ENCODE measurements at places on chromosomes 7 and 10.

DNA sequence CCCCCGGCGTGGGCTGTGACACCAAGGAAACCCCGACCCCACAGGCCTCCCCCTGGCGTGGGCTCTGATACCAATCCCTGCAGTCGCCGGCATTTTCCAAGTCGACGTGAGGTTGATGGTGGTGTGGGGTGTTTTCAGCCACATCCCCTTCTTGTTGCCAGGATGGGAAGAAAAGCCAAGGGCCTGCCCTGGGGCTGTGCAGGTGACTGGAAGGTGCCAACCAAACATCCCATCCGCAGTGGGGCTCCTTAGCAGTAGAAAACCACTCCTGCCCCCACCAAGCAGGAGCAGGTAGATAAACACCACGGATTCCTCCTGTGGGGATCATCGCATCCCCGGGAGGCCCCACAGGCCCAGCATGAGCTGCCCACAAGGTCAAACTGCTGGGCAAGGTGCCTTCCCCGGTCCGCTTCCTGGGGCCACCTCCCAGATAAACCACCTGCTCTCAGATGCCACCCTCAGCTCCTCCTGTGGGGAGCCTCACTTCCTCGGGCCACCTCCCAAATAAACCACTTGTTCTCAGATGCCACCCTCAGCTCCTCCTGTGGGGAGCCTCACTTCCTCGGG is 88.5 kb upstream of the DIP2C start:
- DNase-seq: no peak

DNA sequence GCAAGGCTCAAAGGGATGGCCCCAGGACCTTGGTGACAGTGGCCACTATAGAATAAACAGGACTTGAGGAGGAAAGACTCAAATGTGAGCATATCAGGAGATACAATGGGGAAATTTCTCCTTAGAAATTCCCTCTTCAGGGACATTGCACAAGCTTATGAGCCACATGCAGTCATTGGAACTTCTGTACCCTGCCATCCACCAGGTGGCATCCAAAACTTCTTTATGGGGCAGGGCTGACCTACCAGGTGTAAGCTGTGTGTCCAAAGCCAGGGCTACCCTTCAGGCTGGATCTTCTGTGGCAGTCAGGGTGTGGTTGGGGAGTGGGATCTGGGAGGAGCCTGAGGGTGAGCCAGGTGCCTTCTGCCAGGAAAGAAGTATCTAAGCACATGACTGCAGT is 36.6 kb upstream of the LRRC18 start:
- DNase-seq: no peak

GRCh38 chr10:12350925-12351324 is 1.6 kb downstream of the CAMK1D start:
- DNase-seq: no peak

- DNase-seq: no peak
Measured at GRCh38 chr7:39365751-39366295, 200.4 kb upstream of the YAE1 start.

DNA sequence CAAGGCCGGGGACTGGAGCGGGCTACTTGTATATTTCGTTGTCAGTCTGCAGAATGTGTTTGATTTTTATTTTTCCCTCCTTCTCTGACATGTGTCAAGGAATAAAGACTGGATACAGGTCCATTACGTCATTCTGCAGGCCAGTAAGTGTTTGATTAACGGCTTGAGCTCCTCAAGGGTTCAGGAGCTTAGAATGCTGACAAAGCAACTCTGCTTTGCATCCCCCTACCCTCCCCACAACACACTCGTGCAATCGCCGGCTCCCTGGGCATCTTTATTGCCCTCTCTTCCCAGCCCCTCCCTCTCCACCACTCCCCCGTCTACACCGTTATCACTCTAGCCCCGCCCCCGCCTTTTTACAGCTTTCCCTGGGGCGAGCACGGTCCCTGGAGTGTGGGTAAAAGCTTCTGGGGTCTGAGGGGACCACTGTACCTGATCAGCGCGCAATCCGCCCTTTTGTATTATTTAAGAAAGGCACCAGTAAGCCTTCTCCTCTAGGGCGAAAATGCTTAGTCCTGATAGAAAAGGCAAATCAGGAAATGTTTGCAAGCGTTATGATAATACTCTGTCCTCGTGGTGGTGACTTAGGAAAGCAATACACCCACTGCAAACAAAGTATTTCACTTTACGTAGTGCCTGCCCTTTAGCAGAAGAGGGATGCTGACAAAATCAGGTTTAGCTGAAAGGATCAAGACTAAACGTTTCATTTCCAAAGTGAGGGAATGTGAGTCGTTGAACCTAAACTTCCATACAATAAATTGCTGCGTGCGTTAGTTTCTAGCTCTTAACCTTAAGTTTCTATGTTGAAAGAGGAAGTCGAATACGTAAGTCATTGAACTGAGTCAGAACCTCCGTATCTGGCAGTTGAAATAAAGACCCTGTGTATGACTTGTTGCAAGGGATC is 1.4 kb upstream of the CREB5 start:
- DNase-seq: no peak

DNA sequence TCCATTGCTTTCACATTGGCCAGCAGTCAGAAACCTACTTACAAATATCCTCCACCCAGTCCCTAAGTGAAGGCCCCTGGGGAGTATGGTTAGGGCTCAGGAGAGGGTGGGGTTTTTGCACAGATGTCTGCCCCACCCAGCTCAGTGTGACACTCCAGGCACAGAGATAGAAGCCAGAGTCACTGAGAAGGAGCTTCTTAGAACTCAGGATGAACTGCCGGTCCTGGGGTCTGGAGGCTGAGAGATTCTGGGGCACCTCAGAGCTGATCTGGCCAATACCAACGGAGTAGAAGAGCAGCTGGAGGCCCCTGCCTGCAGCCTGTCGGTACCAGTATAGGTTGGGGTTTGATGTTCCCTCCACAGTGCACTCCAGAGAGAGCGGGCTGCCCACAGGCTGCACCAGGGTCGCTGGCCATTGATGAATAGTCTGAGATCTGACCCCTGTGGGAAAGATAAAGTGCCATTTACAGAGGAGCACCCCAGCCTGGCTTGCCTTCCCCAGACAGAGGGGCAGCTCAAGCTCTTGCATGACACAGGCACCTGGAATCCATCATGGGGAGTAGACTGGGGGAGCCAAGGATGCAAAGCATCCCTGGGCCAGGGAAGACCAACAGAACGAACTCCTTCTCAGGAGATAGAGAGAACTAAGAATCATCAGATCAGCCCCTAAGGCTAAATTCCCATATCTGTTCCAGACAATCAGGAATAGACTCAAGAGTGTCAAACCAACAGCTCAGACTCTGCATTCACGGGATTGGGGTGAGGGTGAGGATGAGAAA is 41.9 kb downstream of the PRSS2 start:
- DNase-seq: no peak

DNA sequence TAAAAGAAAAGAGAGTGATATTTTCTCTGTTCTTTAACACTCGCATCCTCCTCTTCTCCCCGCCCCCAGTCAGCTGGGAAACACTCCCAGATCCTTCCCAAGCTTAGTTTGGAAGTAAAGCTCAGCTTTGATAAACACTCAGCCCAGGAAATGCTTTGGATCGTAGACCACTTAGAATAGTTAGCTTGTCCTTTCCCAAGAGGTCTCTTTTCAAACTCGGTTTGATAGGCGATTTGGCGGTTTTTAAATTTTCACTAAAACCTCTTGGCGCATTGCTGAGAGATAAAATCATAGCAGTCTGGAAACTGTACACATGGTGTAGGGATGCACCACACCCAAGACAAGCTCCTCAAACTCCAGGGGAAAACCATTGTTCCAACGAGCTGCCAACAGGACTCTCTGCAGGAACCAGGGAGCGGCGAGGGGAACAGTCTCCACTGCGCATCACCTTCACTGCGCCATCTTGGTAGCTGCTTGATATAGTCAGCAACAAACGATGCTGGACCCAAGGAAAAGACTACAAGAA is 22.3 kb downstream of the SMURF1 start:
- DNase-seq: no peak

- no peak for DNase-seq
Measured at GRCh38 chr10:43943818-43944360, 295.2 kb upstream of the ZNF32 start.

DNA sequence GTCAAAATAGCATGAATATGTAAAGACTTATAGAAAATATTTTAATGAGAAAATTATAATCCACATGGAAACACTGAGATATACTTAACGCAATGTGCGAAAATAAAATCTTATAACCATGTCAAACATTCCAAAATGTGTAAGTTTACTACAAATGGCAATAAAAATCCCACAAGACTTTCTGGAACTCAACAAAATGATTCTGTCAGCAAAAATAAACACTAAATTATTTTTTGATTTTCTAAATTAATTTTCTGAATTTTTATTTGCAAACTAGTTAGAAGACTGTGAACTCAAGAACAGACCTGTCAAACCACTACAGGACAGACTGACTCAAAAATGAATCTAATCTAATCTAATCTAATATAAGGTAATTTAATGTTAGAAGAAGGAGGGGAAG is 160.8 kb upstream of the KCTD7 start:
- DNase-seq: no peak

- DNase-seq: no peak
Measured at GRCh38 chr10:124097883-124098282, 4.5 kb upstream of the CHST15 start.

DNA sequence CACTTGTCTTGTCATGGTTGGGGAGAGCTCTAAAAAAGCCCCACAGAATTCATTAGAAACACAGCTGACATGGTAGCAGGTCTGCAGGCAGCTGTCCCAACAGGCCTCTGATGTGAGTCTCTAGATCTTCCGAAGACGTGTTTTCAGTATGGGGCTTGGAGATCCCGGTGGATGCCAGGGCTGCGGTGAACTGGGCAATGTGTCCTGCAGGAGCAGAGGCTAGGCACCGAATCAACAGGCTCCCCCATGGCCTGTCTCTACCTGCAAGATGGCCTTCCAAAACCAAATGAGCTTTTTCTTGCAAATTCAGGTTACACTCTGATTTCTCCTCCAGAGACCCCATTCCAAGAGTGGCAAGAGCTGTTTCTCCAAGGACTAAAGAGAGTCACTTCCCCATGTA is 2.9 kb downstream of the CPXM2 start:
- no peak for DNase-seq

DNA sequence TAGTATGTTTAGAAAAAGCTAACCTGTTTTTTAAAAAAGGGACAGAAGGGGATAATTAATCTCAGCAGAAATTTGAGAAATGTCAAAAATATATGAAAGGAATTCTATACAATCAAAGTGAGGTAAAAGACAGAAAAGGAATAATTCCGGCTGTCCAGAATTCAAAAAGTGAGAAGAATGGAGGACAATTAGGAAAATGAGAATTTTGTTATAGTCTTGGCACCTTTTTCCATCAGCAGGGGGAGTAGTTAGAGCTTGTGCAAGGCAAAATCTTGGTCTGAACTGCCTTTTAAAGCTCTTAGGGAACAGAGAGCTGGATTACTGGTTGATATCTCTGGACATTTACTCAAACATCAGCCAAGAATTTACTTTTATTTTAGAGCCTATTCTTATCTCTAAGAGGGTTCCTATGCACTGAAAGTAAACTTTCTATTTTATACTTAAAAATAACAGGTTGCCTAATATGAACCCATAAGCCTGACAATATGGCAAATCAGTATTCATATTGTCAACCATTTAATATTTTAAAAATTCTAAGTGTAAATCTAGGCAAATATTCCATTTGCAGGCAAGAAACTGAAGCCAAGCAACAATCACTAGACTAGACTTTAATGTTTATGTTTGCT is 185.6 kb downstream of the ANK3 start:
- DNase-seq: peak; percentile 21

- no peak for DNase-seq
Measured at GRCh38 chr10:126463286-126463685, 75.0 kb upstream of the ADAM12 start.

GRCh38 chr7:116799916-116800315 is 62.5 kb upstream of the CAPZA2 start:
- no peak for DNase-seq

DNA sequence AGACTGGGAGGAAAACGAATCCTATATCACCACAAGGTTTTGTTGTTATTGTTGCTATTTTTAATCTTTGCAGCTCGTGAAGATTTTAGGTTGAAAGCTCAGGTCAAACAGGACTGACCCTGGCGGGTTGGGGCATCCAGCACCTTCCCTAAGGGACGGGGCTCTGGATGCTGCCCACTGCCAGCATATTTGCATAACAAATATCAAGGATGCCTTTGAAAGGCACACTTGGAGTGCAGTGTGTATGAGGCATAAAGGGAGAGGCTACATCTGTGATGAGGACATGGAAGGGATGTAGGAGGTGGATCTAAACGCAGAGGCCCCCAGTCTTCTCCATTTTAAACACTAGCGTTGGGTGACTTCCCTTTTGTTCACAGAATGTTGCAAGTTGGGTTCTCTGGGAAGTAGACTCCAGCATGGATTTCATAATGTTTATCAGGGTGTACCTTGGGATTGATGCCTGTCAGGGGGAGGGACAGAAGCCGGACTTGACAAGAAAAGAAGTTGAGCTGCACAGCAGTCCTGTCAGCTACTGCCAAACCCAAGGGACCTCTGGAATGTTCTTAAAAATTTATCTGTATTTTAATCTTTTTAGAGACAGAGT is 181.1 kb upstream of the IMMP2L start:
- DNase-seq: no peak

DNA sequence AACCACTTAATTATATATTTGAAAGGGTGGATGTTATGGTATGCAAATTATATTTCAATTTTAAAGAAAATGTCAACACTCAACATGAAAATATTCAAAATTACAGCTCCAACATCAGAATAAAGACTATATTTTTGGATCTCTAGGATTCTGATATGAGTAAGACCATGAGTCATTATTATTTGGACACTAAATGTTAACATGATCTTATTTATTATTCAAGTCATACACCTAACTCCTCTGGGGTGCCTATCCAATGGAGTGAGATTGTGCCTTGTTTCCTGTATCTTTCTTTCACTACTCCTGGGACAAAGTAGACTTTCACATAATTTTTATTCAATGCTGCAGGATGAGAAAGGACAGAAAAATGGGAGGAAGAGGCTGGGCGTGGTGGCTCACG is 135.2 kb upstream of the PRSS1 start:
- no peak for DNase-seq

GRCh38 chr7:82655965-82656364 is 212.4 kb upstream of the CACNA2D1 start:
- DNase-seq: no peak

DNA sequence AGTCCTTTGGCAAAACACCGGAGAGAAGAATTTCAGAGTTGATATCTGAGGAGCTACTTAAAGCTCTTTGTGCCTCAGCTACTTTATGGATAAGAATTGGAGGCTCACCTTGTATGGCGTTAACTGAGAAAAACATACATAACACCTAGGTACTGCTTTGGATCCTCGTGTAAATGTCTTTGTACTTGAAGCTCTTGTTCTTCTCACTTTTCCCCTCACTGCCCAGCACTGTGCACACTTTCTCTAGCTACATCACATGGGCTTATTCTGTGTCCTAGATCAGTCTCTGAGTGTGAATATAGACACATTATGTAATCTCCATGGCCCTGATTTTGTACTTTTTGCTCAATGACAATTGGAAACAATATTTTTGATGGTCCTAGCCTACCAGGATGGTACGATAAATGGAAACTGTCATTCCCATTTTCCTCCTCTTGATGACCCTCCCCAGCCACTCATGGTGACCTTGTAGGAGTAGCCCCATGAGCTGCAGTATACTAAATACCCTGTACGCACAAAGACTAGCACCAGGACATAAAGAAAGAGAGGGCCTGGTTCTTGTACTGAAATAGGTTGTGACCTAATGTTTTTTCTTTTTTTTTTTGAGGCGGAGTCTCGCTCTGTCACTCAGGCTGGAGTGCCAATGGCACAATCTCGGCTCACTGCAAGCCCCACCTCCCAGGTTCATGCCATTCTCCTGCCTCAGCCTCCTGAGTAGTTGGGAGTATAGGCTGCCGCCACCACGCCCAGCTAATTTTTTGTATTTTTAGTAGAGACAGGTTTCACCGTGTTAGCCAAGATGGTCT is 22.1 kb downstream of the STAMBPL1 start:
- DNase-seq: no peak

Measured in NCI-H1694 treated with DMSO at 0.1 percent for 48 hours (cell line).